Activated CD4-positive, alpha-beta T cell treated with anti-CD3 and anti-CD28 coated beads, Interleukin-2, amount 50 U/mL, for 1 hour (primary cell): ENCODE measurements at places on chromosomes 1 and 21.

GRCh38 chr21:41349619-41350390 lies 12.0 kb upstream of the MX2 start:
- no peak for DNase-seq

- DNase-seq: no peak
These were observed 102.8 kb downstream of the CDC7 start for GRCh38 chr1:91603409-91603808.

GRCh38 chr1:91487469-91487868 lies 13.2 kb upstream of the CDC7 start:
- no peak for DNase-seq

DNA sequence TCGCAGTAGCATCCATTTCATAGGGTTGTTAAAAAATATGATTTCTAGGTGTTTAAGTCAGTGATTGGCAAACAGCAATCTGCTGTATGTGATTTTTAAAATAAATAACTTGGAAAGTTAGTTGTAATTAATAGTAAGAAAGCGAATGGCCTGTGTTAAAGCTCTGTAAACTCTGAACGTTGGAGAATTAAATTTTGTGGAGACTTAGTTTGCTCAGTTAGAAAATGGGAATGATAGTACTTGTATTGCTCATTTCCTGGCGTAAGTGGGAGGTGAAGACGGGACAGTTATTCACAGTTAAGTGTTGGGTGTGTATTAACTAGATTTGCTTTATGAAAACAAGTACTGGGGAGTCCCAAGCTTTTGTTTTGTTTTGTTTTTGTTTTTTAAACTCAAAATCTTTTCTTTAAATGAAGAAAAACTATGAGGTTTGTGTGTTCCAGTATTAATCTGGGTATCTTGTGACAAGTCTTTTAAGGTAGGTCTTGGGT lies 995 bp downstream of the CACYBP start:
- no peak for DNase-seq
